ENCODE measurements at places on chromosomes 2 and 18. TPM values are rescaled to one million over a fixed set of nuclear protein-coding genes. Genes with fewer than 3 reads are reported as not detected.

DNA sequence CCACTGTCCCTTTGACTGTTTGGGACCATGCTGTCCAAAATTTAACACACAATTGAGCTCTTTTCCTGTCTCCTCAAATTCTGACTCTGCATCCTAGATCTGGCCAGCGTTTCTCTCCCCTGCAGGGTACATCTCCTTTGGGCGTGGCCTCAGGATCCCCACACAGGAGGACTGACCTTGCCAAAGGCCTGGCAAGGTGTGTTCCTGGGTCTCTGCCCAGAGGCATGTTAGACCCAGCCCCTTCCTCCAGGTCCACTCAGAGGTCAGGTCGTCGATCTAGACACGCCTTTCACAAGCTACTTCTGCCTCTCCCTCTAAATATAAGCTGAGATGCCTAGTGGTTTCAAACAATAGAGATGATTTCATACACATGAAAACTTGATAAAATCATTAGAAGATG is 45.4 kb upstream of the SMIM21 start:
- no peak for DNase-seq

- no peak for DNase-seq
These were observed 192.1 kb upstream of the STON1 start for GRCh38 chr2:48337871-48338270.

GRCh38 chr18:24239341-24239740 is 100.5 kb downstream of the CABYR start:
- DNase-seq, result no peak

DUSP11 gene
- 41.3 TPM for total RNA-seq
